Ascending aorta (tissue), 2 donors: ENCODE measurements at places on chromosomes 2 and 18.

DNA sequence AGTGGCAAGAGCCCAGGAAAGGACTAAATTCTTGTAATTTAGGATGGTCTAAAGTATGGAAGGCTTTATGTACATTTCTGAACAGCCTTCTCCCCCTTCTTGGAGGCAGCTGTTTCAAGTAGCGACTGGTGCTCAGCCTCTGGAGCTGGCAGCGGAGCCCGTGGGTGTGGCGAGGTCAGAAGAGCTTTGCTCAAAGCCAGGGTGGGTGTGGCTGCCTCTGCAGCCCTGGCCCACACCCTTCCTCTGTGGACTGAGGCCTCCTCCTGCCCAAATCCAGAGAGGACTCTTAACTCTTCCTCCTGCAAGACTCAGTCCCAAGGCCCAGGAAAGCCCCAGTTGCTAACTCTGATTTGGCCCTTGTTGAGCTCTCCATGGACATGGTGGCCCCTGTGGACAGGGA, 202.1 kb upstream of the REV1 start:
- no peak for DNase-seq

- no peak for DNase-seq
These were observed 6.1 kb upstream of the OTOF start for GRCh38 chr2:26483957-26484565.

DNA sequence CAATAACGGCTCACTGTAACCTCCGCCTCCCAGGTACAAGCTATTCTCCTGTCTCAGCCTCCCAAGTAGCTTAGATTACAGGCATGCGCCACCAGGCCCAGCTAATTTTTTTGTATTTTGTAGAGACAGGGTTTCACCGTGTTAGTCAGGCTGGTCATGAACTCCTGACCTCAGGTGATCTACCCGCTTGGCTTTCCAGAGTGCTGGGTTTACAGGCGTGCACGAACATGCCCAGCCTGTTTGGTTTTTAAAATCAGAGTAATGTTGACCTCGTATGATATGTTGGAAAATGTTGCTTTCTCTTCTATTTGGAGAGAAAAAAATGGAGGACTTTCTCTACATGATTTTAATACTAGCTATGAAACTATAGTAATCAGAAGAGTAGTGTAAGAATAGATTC, 386.2 kb downstream of the PTH2R start:
- DNase-seq, result no peak

DNA sequence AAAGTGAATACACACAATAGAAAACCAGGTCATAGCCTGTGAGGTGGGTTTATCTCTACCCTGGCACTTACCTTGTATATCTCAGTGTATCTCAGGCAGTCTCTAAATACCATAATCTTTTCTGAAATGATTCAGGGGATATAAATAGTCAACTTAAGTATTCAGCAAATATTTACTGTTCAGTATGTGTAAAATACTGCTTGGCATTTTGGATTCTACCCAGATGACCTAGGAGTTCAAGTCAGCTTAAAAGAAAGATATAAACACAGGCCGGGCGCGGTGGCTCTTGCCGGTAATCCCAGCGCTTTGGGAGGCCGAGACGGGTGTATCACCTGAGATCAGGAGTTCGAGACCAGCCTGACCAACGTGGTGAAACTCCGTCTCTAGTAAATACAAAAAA, 23.8 kb downstream of the GRHL1 start:
- no peak for DNase-seq

DNA sequence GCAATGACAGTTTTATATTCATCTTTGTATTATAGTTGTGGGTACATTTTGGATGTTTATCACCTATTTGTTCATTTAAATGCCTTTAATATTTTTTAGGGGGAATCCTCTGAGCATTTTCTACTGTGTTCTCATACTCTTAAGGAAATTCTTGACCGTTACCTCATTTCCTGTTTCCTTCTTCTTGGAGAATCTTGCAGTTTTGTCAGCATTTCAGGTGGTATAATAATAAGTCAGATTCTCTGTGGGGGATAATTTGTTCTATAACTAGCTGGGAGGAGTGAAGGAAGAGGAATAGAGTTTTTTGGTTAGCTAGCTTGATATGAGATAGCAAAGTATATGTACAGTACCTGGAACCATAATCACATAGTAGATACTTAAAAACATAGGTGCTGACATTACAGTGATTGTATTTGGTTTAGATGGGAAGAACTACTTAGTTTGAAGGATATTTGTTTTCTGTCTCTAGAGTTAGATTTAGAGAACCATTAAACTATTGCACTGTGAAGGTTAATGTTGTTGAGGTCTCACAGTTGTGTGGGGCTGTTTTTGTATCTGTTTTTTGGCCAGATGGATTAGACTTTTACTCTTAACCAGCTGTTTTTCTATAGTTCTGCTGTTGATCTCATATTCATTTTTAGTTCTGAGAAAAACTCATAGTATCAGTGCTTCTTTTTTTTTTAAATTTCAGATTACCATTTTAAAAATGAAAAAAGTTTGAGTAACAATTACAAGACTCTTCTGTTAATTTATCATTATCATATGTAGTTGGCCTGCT, 14.2 kb downstream of the MTX2 start:
- no peak for DNase-seq

DNA sequence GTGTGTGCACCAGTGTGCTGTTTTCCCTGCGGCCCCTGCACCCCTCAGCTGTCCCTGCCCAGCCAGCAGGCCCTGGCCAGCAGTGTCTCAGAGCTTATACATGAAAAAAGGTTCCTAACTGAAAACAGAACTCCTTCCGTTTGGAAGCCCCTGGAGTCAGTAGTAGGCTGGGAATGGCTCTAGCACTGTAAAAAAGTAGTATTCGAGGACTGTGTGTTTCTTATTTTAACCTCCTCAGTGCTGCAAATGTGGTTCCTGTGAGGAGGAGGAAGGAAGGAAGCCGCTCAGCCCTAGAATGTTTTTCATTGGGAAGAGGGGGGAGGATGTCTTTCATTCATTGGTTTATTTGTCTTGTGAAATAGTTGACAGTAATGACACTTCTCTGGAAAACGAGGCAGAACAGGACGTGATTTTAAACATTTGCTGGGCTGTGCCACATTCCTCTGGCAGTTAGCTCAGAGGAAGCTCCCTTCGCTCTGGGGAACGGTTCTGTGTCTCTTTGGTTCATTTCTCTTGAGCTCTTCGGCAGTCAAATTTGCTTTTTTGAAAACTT, 103.5 kb downstream of the SPTBN1 start:
- DNase-seq, result no peak

- DNase-seq, result no peak
These were observed 104.3 kb downstream of the FAM210A start for GRCh38 chr18:13621886-13622619.

GRCh38 chr2:181554061-181554830, 97.1 kb downstream of the ITGA4 start:
- DNase-seq, result no peak

- DNase-seq, result no peak
These were observed 91.5 kb upstream of the LPIN2 start for GRCh38 chr18:3104190-3105054.

DNA sequence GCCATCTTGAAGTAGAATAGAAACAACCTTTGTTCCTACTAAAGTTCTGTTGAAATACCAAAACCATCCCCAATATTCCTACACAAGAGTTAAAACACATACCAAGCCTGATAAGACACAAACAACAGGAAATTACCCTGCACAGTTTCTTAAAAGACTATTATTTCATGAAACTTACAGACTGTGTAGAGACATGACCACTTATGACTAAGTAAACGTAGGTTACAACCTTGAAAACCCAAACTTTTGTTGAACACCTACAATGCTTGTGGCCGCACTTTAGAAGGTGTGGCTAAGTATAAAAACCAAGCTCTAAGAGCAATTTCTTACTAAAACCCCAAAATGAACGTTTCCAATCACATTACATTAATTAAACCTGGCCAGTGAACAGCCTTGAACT, 2.0 kb downstream of the SMAD2 start:
- no peak for DNase-seq

GRCh38 chr2:116717832-116718231, 1096.7 kb upstream of the DDX18 start:
- DNase-seq, result no peak

DNA sequence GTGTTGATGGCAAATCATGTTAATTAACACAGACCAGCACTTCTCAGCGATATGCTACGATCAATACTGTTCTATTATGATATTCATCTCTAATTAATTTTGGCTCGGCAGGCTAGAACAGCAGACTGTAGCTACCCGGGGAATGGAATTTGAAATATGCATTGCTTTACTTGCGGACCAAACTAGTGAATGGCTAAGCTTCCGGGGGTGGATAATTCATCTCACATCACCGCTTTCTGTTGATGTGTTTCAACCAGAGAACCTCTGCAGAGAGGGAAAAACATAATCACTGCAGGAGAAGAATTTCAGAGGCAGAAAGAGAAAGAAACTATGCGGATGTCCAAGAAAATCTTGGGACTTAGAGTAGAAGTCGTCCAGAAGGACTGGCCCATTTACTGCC, 490.9 kb downstream of the STK39 start:
- no peak for DNase-seq

GRCh38 chr2:203605302-203605701, 70.2 kb upstream of the RAPH1 start:
- DNase-seq, result no peak

DNA sequence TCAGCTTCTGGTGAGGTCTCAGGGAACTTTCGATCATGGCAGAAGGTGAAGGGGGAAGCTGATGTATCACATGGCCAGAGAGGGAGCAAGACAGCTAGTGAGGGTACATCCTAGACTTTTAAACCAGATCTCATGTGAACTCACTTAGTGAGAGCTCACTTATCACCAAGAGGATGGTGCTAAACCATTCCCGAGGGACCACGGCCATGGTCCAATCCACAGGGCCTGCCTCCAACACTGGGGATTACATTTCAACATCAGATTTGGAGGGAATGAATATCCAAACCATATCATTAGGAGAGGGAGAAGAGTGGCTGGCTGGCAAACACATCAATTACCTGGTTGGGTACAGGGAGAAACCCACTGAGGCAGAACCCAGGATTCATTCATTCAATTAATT, 75.7 kb upstream of the HAAO start:
- peak; percentile 50 for DNase-seq

DNA sequence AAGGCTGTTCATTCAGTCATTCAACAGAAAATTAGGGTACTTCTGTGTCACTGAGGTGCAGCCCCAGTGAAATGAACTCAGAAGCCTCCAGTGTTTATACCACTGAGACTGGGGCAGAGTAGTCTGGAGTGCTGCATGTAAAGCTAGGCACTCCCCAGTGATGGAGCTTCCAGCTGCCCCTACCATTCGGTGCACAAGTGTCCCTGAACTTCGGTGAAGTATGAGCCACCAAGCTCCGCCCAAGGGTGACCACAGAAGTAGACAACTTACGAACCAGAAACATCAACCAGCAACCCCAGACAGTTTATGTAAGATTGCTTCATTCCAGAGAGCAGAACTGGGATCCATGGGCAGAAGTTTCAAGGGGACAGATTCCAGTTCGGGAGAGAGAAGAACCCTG, 70.6 kb upstream of the FOSL2 start:
- no peak for DNase-seq

DNA sequence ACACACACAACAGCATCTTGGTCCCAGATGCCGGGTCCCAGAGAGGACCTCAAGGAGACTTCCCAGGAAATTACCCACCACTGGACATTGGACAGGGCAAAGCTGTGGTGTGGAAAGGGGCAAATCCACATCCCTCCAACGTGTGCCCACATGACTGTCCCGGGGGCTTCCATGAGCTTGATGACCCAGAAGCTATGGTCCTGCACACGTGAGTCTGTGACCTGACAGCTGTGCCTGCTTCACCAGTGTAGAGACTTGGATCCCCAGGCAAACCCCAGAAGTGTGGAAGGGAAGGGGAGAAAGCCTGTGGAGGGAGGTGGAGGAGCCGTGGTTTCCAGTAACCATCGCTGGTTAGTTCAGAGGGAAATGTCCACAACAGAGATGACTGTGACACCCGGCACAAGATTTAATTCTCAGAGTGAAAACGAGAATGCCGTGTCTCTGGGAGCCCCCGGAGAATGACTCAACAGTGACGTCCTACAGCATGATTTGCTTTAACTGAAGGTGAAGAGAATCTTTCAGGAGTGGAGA, 19.1 kb upstream of the GPR55 start:
- DNase-seq, result peak; percentile 25

- DNase-seq, result no peak
These were observed 97.9 kb downstream of the SCN3A start for GRCh38 chr2:165105926-165106325.

DNA sequence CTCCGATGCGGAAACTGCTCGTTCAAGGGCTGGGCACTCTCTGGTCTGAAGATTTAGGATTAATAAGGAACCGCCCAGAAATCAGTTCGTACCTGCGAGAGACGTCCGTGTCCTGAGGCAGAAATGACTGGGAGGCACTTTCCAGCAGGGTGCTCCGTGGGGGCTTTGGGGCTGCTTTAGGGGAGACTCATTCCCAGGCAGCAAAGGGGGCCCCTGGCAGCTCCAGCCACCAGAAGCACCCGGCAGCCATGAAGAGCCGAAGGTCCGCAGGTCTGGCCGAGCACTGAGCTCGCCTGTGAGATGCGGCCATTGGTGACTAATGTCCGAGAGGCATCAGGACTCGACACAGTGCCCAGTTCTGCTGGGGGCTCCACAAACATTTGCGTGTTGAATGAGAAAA, 20.9 kb downstream of the KCNG2 start:
- no peak for DNase-seq

GRCh38 chr2:205964111-205964761, 121.7 kb downstream of the INO80D start:
- DNase-seq, result no peak

- DNase-seq, result no peak
These were observed 82.4 kb downstream of the SNTG2 start for GRCh38 chr2:1033069-1033468.

DNA sequence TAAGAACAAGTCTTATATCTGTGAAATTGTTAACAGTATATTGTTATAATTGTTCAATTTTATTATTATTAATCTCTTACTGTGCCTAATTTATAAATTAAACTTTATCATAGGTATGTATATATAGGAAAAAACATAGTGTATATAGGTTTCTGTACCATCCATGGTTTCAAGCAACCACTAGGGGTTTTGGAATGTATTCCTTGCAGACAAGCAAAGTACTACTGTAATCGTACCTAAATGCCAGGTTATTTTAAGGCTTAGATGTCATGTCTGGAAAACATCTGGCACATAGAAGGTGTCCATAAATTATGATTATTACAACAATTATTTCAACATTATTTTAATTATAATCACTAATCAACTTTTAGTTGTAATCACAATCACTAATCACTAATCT, 8.4 kb downstream of the ITSN2 start:
- no peak for DNase-seq

DNA sequence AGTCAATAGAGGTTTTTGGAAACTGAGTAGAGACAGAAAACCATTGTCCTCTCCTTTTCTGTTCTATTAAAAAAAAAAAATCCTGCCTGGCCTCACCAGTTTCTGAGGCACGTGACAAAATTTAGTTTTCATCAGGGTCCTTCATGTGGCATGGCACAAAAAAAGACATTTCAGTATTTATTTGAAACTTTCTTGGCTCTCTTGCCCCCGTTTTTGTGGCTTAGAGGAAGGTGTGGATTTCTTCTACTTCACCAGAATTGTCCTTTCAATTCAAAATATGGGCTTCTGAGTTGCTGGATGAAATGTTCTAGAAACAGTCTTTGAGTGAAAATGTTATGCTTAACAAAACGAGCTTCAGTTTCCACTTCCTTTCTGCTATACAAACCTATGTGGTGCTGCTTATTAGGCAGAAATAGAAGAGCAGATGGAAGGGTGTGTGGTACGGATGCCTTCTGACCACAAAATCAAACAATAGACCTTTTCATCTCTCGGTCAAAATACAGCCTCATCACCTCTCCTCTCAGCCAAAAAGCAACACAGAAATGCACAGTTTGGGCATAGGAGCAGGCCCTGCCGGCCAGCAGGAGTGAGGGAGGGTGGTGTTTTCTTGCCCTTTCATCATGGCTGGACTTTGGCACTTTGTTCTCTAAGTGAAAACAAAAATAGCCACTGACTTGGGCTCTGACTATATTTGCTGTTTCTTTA, 89.2 kb downstream of the SH3RF3 start:
- peak; percentile 61 for DNase-seq
